ENCODE measurements at places on chromosomes 16 and 17.

GRCh38 chr17:4220655-4221054, 43.1 kb downstream of the ANKFY1 start:
- no peak for DNase-seq

DNA sequence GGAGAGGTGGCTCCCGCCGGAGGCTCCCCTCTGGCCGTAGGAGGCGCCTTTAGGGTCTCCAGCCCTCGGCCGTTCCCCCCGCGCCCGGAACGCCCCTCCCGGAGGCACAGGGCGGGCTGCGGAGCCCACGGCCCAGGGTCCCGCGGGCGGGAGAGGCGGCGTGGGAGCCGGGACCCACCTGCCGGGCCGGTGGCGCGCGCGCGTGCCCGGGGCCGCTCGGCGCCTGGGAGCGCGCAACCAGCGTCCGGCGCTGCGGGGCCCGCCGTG, at the start of gene MIF4GD:
TSS of gene MIF4GD (minus strand) at position 266 of the 267 bp plus-strand sequence. CDS start 1,036 bp downstream, outside the sequence.
- DNase-seq = no peak

- DNase-seq = no peak
Measured at GRCh38 chr17:73551759-73552158, 92.5 kb downstream of the SDK2 start.

DNA sequence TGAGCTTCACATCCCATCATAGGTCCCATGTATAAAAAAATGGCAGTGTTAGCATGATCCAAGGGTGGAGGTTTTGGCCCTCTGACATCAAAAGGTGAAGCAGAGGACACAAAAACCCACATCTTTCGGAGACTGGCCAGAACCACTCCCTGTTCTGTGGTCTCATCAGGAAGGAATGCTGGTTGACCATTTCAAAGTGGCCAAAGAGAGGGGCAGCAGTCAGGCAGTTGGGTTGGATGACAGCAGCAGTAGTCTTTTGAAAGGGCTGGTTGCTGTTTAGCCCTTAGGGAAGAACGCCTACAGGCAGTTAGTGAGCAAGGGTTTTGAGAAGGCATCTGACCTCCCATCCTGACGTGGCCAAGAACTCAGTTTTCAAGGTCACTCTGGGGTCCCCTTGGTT, 40.5 kb downstream of the LCMT1 start:
- no peak for DNase-seq

- DNase-seq = no peak
Measured at GRCh38 chr17:59367657-59368045, 36.2 kb downstream of the YPEL2 start.

DNA sequence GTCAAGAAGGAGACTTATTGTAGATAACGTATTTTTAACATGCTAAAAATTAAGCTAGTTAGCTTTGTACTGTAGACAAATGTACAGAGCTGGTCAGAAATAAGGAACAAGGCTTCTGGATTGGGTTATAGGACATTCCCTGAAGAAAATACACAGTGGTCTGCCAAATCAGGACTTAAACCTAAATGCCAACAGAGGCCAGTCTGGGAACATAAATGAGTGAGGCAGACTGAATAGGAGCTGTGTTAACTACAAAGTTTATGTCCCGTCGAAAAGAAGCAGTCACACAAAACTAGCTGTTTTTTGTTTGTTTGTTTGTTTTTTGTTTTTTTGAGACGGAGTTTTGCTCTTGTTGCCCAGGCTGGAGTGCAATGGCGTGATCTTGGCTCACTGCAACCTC, 120.4 kb upstream of the C17orf78 start:
- DNase-seq = no peak

GRCh38 chr17:71486261-71486660, 634.6 kb upstream of the SOX9 start:
- no peak for DNase-seq

- no peak for DNase-seq
Measured at GRCh38 chr17:60386147-60387058, 5.5 kb downstream of the USP32 start.

DNA sequence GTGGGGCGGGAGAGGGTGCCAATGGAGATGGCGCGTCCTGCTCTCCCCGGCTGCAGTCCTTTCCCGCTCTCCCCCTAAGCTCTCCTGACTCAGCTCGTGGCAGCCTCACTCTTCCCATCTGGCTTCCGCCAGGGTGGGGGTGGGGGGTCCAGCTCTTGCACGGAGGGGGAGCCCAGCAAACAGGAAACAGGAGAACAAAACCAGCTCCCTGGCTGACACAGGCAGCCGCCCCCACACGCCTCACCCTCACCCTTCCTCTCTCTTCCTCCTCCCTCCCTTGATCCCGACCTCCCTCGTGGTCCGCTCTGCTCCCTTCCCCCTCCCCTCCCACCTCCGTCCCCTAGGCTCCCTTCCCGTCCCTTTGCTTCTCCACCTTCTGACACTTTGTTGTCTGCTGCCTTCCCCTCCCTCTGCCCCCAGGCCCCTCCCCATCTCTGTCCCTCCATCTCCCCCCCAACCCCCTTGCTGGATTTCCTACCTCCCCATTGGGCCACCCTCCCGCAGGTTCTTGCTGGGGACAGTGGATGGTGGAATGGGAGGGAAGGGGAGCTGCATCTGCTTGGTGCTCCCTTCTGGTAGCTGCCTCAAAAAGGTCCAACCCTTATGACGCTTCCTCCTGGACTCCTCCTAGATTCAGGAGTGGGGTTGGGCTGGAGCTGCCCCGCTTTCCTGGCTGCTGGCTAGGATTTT, 23.7 kb downstream of the ARHGAP23 start:
- no peak for DNase-seq

- DNase-seq = no peak
Measured at GRCh38 chr17:20774472-20775135, 195.1 kb downstream of the CDRT15L2 start.

DNA sequence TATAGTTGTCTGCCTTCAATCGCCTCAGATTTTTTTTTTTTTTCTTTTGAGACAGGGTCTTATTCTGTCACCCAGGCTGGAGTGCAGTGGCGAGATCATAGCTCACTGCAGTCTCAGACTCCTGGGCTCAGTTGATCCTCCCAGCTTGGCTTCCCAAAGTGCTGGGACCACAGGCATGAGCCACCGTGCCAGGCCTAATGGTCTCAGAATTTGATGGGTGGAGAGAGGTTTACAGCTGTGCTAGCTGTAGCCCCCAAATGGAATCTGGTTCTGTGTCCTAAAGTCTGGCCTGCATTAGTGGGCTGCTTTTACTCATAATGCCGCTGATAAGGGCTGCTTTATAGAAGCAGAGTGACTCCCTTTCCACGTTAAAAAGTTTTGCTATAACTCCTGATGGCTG, 5.1 kb downstream of the ZNRF1 start:
- no peak for DNase-seq

DNA sequence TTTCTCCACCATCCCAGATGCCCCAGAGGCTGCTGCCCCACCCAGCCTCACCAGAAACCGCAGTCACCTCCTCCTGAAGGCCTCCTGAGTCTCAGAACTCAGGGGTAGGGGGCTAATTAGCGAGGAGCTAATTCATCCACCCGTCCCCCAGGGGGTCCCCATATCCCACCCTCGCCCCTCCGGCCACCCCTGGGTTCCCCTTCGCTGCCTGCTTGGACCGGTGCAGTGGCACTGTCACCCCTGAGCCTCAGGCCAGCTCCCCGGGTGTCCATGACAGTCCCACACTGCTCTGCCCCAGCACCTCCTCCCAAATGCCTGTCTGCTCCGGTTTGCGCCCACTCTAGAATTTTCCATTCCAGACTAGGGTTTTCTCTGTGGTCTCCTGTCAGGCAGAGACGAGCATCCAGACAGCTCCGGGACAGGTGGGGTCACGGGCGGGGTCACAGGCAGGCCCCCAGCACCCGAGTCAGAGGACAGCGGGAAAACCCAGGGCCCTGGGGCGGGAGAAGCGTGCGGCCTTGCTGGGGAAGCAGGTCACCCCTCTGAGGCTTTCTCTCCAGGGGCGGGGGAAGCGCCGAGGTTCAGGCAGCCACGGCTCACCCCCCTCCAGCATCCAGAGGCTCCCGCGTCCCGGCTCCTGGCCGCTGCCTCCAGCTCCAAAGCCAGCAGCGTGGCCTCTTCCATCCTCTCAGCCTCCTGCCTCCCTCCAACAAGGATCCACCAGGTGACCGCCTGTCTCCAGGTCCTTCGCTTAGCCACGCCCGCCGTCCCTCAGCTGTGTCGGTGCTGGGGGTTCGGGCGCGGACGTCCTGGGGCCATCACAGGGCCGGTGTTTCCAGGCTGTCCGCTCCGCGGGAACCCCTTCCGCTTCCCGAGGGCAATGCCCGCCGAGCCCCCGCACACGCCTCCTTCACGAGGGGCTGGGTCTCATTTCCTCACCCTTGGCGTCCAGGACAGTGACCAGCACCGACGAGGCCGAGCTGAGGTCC, 3.1 kb upstream of the PERCC1 start:
- DNase-seq = no peak

DNA sequence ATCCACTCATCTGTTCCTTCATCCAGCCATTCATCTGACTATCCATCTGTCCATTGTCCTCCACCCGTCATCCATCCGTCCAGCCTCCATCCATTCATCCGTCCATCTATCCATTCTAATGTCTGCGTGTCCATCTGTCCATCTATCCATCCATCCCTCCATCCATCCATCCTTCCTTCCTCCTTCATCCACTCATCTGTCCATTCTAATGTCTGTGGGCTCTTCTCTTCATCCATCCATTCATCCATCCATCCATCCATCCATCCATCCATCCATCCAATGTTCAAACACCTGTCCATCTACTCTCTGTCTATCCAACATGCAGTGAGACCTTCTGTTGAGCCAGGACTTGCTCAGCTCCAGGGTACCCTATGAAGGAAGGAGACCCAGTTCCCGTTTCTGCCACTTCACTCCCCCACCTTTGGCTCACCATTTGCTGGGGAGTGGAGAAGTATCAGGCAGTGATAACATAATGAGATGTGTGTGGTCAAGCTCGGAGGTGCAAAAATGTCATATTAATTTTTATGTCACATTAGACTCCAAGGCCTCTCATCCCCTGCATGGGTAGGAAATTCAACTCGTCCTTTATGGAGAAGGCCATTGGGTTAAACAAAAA, 36.5 kb upstream of the ADGRG1 start:
- no peak for DNase-seq

GRCh38 chr17:61431594-61432311, 20.5 kb upstream of the TBX4 start:
- no peak for DNase-seq

- no peak for DNase-seq
Measured at GRCh38 chr17:82389379-82389778, 17.8 kb downstream of the UTS2R start.

DNA sequence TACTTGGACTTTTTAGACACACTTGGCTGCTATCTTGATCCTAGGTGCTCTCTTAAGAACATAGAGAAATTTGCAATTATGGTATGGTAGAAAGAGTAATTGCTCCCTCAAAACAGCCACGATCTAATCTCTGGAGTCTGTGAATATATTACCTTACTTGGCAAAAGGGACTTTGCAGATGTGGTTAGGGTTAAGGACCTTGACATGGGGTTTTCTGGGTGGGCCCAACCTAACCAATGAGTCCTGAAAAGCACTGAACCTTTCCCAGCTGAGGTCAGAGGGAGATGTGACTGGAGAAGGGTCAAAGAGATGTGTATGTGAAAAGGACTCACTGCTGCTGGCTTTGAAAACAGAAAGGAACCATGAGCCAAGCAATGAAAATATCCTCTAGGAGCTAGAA, 26.7 kb upstream of the MED13 start:
- DNase-seq = no peak

DNA sequence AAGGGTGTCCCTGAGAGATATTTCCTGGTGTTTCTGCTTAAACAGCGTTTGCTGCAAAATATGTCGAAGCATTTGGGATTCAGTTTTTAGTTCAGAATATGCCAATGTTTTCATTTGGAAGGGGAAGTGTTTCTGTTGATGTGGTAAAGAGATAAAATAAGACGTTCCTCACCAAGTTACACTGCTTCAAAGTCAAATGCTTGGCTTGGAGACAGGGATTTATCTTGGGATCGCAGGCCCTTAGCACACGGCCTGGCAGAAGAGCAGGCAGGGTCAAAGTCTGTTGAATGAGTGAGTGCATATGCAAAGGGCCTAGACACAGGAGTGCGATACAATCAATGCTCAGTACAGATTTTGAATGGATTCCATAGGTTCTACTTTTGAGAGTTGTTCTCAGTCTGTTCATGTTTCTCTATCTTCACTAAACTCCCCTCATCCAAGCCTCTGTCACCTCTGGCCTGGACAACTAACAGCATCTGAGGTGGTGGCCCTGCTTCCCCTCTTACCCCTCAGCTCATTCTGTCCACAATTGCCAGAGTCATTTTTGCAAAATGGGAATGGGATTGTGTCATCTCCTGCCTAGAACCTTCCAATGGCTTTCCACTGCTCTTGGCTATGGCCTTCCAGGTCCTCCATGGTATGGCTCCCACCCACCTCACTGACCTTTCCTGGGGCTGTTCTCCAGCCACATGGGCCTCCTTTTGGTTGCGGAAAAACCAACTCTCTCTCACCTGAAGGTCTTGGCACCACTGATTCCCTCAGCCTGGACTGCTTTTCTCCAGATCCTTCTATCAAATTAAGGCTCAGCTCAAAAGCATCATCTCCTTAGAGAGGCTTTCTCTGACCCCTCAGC, 3.2 kb downstream of the DEXI start:
- no peak for DNase-seq

DNA sequence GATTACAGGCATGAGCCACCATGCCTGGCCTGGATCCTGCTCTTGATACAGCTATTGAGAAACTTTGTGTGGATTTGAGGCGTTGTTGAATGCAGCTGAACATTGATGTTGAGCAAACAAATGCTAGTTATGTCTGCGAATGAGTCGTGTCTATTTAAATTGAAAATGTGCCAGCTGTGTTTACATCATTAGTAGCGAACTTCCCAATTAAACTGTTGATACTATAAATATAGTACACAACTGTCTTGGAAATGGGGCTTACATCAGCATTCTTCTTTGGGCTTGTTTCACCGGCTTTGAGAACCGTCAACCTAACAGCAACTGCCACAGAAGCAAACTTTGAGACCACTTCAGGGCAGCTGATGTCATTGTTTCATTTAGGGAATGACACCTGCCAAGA, 251.9 kb downstream of the RBFOX1 start:
- DNase-seq = no peak

GRCh38 chr16:19284207-19284606, 1.3 kb upstream of the CLEC19A start:
- no peak for DNase-seq
